IPS DF 6.9 (cell line): ENCODE measurements at places on chromosomes 7 and 10.
A peak's percentile ranks its signal among the peaks of the same experiment; 100 is the strongest.

- no peak for DNase-seq
These were observed 4.1 kb upstream of the TMEM243 start for GRCh38 chr7:87223666-87224065.

DNA sequence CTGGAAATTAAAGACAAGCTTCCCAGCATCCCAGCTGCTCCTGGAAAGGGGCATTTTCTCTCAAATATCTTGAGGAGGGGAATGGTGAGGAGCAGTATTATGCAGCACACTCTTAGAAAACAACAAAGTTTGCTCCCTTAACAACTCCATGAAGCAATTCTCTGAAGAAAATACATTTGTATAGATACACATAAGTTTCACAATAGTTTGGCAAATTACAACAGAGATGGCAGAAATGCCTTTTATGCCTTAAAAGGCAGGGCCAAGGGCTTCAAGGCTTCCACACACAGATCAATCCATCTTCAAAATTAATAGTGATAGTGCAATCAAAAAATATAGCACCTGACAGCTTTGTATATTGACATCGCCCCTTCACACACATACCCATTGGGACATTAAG is 12.2 kb downstream of the DGKI start:
- DNase-seq, result no peak

- DNase-seq, result no peak
These were observed 60.8 kb downstream of the CHN2 start for GRCh38 chr7:29255199-29255878.

DNA sequence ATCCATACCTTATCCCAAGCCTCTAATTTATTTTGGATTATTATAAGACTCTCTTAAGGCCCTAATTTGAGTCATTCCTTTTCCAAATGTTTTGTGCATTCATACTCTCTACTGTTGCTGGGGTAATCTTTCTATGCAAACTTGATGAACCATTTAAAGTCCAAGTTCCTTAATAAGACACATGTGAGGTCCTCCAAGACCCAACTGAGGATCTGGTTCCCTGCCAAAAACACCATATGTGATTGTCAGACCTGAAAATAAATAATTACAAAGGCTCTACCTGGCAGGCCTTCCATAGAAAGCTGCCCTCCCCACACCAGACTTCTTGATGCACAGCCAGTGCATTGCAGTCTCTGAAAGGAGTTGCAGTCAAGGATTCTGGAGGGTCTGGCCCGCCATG is 257.9 kb upstream of the AKR1E2 start:
- no peak for DNase-seq

DNA sequence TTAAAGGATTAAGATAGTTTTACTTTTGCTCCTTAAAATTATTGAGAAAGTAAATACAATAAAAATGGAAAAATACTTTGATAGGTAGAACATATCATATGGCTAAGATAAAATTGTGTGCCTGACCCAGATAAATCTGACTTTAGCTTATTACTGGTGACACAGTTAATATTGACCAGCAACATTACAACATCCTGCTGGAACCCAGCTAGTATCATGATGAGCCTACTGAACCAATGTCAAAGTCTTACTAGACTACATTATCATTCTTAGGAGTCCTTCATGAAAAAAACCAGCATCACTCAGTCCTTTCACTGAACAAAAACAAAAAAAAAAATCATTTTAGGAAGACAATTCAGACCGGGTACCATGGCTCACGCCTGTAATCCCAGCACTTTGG is 164.8 kb upstream of the CDK1 start:
- no peak for DNase-seq

DNA sequence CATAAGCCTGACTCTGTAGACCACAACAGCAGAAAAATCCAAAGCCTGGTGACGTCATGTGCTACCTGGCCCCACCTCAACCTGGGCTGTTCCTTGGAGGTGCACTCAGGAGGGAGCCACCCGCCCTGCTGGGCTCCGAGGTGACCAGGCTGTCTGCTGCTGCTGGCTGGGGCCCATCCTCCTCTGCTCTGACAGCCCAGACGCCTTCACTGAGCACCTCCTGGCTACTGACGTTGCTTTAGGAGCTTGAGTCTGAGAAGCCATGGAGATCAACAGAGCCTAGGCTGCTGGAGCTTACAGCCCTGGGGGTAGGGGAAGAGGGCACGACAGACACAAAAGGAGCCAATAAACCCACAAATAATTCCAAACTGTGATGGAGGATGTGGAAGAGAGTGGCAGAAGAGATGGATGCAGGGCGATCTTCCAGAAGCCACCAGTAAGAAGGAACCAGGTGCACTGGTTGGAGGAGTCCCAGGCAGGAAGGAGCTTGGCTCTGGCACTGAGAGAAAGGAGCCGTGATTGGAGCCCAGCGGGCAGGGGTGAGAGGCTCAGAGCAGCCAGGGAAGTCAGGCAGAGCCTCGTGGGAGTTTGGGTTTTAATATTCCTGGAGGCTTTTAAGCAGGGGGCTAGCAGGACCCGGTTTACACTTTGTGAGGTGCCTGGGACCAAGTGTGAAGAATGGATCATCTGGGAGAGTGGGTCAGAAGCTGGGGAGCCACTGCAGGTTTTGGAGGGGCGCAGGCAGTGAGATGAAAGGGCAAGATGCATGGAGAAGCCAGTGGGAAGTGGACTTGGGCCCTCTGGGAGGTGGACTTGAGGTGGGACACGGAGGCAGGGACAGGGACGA is 1.7 kb upstream of the PTPRE start:
- DNase-seq, result no peak

- DNase-seq, result no peak
These were observed 67.5 kb downstream of the LRMDA start for GRCh38 chr10:75498884-75499350.

- DNase-seq, result no peak
These were observed 310.6 kb downstream of the PARD3 start for GRCh38 chr10:34504534-34504933.

DNA sequence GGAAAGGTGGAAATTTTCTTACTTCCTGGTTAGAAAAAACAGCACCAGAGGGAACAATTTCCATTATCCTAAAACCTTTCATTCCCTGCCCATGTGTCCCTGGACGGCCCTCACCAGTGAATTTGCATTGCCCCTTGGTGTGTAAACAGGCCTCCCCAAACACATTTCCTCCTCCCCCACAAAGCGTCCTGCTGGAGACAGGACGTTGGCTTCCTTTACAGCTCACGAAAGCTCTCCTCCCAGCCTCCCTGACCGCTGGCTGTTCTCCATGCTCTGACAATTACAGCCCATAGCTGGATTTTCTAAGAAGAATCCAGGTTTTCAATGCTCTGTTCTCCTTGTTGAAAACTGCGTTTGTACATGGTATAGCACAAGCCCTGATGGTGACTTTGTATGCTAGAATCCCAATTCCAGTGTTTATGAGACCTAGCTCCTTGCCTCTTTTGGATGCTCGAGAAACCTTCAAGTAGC is 724.2 kb upstream of the CELF2 start:
- DNase-seq, result peak; percentile 18

GRCh38 chr10:23363793-23364135 is 19.2 kb upstream of the C10orf67 start:
- DNase-seq, result no peak

GRCh38 chr10:43156590-43157341 is 18.5 kb downstream of the CSGALNACT2 start:
- no peak for DNase-seq

DNA sequence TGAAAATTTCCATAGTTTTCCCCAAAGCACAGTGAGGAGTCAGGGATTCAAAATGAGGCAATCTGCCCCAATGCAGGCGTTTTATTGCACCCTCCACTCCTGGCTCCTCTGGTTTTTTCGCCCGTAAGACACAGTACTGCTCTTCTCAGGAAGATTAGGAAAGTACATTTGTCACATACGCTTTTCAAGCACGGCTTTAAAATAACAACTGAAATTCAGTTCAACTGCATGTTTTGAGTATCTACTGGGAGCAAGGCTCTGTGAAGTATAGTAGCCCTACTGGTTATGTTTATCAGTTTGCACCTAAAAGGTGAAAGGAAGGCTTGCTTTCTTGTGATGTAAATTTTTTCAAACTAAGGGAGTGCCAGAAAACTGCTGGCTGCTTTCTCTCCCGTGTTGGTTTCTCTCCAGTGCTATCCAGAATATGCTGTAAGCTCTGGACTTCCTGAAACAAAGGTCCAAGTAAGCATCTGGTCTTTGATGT is 1.9 kb upstream of the SGMS1 start:
- no peak for DNase-seq

GRCh38 chr7:47526466-47526865 is 55.4 kb downstream of the TNS3 start:
- no peak for DNase-seq

GRCh38 chr10:15381420-15381819 is 10.3 kb upstream of the FAM171A1 start:
- no peak for DNase-seq
